Fibroblast of skin of right biceps (primary cell): ENCODE measurements at places on chromosomes 6 and 20.

- no peak for DNase-seq
These were observed 5.1 kb upstream of the GTSF1L start for GRCh38 chr20:43731927-43732326.

GRCh38 chr6:142444881-142445301 is 143.1 kb downstream of the ADGRG6 start:
- DNase-seq: peak; percentile 55

- DNase-seq: no peak
These were observed 21.2 kb downstream of the SERPINB1 start for GRCh38 chr6:2820415-2820814.

DNA sequence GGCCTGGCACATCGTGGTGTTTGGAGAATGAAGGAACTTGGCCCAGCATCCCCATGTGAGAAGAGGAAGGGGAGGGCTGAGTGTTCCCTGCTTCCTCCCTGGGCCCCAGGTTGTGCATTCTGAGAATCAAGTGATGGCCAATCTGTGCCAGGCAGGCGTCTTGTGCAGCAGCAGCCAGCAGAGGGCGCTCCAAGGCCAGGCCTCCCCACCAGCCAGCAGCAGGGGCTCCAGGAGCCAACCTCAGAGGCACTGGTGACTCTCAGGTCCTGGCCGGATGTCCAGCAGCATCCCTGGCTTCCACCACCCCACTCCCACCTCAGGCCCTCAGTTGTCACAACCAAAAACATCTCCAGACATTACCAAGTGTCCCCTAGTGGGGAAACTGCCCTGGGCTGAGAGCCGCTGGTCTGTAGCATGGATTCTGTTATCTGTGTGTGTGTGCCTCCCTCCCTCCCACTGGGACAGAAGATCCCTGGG is 192.0 kb downstream of the PREX1 start:
- DNase-seq: peak; percentile 30

DNA sequence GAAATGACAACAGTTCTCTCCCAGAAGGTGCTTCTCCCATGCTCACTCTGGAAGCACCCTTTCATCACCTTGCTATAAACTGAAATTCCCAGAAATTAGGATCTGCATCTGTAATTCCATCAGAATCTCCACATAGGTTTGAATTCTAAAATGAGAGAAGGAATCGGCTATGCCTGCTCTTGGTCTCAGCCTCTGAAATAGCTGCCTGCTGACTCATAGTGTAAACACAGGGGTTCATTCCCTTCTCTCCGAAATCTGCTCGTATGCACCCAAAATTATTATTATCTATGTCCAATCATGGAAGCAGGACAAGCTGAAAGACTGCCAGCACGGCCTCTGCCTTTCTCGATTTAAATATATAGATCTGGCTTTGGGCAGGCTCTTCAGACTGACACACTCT is 74.6 kb upstream of the TAB2 start:
- peak; percentile 19 for DNase-seq

DNA sequence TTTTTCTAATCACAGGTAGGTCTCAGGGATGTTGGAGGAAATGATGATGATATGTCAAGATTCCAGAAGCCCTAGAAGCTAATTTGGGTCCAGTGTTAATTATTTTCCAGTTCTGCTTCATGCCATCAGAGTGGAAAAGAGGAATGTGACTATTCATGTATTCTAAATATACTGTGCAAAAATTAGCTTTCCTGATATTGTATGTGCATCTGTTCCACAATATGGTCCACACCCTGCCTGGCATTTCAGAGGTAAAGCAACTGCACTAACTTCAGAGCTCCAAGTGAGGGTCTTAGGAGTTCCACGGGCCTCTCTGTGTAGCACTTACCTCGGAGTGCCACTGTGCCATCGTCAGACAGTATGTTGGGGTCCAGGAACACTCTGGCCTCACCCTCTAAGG is 27.1 kb downstream of the PREP start:
- no peak for DNase-seq

- DNase-seq: no peak
These were observed 300.9 kb downstream of the SLC35F1 start for GRCh38 chr6:118207947-118208346.

GRCh38 chr6:7159790-7160525 is 52.2 kb downstream of the RREB1 start:
- DNase-seq: no peak

GRCh38 chr20:50872560-50873425 is 58.4 kb downstream of the ADNP start:
- DNase-seq: no peak

DNA sequence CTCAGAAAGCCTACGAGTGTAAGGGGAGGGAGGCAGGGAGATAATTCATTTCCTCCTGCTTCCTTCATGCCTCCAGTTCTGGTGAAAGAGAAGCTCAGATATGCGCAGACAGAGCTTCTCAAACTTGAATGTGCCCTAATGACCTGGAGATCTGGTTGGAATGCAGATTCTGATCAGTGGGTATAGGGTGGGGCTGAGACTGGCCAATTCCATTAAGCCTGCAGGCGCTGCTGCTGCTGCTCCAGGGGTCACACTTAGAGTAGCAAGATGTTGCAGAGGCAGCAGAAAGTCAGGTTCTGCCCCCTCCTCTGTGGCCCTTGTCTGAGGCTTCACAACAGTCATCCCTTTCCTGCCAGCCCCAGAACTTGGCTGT is 161.0 kb downstream of the DHX35 start:
- DNase-seq: no peak

GRCh38 chr6:18530201-18530600 is 143.1 kb downstream of the RNF144B start:
- no peak for DNase-seq

GRCh38 chr6:130367767-130368166 is 1.9 kb downstream of the TMEM200A start:
- no peak for DNase-seq

GRCh38 chr6:16676376-16676775 is 84.9 kb downstream of the ATXN1 start:
- DNase-seq: no peak

GRCh38 chr6:30928677-30929076 is 3.3 kb downstream of the SFTA2 start:
- no peak for DNase-seq

DNA sequence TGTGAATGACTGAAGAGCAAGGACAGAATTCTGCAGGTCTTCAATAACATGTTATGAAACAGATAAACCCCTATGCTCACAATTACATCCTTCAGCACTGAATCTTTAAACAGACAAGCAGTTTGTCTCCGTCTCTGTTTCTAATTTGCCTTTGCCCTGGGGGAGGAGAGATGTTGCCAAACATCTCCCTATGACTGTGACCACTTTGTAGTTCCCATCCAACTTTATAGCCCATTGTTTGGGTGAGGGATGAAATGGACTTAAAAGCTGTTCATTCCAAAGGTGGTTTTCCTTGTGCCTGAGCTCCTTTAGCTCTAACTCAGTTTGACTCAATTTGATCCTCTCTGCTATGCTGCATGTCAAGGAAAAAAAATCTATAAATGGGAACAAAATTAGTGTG is 19.5 kb upstream of the ADTRP start:
- DNase-seq: no peak
